Left ventricle myocardium inferior (tissue), 1 donor: ENCODE measurements at places on chromosomes 2 and 18. TPM values are rescaled to one million over a fixed set of nuclear protein-coding genes. Genes with fewer than 3 reads are reported as not detected.

DNA sequence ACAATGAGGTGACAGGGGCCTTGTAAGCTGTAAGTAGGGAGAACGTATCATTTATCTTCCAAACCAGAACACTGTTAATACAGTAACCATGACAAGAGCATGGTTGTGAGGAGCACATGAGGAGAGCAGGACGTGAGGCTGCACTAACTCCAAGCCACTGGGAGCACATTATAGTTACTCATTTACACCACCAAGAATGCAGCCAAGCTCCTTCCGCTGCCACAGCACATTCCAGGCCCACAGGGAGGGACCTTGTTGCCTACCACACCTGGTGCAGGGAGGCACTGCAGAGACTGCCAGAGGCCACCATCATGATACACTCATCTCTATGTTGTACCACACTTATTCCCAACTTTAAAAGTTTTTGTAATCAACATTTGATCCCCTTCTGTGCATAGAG, 13.5 kb upstream of the SFXN5 start:
- no peak for DNase-seq

- DNase-seq = no peak
These were observed 131.5 kb downstream of the PPP1R1C start for GRCh38 chr2:182117196-182117595.

DNA sequence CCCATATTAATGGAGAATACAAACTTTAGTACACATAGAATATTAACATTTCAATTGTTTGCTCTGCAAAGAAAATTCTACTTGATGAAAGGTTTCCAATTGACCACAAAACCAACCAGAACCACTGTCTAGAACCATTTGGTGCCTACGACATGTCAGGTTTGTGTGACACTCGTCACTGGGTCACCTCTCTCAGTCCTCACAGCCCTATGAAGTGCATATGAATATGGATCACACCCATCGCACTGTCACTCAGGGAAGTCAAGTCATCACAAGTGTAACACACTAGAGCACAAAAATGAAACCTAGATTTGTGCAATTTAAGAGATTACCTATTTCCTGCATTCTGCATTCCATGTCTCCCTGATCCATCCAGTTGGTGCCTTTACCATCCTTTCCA, 43.7 kb downstream of the PTPN2 start:
- DNase-seq = no peak

DNA sequence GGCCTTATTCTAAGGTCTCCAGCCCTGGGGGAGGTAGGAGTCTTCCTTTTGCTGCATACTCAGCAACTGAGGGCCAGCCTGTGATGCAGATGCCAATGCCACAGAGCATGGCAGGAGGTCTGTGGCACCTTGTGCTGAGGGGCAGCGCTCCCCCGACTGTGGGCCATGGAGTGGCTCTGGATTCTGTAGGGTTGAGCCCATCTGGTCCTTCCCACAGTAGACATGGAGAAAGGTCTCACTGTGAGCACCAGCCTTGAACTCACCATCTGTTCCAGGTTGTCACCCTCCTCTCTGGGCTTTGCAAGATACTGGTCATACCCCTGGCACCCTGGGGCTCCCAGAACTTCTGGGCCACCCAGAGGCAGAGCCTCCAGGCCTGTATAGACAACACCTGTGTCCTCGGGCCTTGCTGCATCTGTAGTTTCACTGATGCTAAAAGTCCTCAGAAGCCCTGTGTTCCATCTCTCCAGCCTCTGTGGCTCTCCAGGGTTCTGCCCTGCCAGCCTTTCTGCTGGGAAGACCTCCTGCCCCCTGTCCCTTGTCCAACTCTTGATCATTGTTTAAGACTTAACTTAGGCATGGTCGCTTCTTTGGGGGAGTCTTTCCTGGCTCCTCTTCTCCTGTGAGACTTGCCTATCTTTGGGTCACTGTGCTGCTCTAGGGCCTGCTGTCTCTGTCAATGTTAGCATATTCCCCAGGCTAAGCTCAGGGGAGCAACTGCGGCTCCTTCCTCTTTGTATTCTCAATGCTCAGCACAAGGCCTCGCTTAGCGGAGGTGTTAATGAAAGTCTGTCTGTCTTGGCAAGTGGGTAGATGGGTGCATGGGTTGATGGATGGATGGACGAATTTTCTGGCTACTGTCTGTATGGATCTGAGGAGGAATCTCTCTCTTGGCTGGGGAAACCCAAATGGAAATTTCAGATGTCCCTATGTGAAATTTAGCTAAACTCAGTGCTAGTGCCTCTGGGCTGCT, 160.9 kb downstream of the DYSF start:
- no peak for DNase-seq

- DNase-seq = no peak
These were observed 75.0 kb downstream of the PTGR3 start for GRCh38 chr18:75133721-75134610.

DNA sequence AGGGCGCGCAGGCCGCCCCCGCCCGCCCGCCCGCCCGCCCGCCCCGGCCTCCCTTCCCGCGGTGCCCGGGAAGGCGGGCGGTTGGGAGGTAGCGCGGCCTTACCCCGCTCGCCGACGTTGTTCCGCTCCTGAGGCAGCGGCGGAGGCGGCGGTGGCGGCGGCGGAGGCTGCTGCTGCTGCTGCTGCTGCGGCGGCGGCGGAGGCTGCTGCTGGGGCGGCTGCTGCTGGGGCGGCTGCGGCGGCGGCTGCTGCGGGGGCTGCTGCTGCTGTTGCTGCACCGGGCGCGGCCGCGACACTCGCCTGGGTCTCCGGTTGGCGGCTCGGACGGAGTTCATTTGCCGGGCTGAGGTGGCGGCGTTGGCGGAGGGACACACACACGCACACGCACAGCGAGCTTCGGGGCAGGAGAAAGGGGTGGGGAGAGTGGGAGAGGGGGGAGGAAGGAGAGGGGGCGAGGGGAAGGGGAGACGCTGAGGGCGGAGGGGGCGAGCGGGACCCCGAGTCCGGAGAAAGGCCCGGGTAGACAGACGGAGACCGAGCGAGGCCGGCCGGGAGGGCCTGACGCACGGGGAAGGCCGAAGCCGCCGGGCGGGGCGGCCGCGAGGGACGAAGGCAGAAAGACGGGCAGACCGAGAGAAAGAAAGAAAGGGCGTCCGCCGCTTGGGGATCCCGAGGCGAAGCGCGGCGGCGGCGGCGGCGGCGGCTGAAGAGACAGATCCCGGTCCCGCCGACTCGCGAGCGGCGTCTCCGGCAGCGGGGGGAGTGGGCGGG, 727 bp downstream of the FBXO11 start:
- peak; percentile 61 for DNase-seq

The ALPP gene
- not detected for total RNA-seq

DNA sequence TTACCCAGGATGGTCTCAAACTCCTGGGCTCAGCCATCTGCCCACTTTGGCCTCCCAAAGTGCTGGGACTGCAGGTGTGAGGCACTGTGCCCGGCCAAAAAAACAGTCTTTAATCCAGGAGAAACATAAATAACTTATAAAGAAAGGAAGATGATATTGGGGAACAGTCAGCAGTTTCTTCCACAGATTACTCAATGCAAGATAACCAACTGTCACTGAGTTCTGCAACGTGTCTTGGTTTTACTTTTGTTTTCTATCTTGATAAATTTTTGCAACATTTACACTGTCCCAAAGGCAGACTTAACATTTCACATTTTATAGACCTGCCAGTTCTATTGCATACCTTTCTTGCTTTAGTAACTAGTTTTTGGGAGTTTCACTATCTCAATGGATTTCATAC, 71.1 kb downstream of the ANKRD44 start:
- DNase-seq = no peak

The CDH7 gene
- not detected for total RNA-seq
